ENCODE measurements at places on chromosomes 5 and 9.

- DNase-seq, result no peak
Observed at GRCh38 chr5:138898742-138899141, 23.6 kb upstream of the LRRTM2 start.

DNA sequence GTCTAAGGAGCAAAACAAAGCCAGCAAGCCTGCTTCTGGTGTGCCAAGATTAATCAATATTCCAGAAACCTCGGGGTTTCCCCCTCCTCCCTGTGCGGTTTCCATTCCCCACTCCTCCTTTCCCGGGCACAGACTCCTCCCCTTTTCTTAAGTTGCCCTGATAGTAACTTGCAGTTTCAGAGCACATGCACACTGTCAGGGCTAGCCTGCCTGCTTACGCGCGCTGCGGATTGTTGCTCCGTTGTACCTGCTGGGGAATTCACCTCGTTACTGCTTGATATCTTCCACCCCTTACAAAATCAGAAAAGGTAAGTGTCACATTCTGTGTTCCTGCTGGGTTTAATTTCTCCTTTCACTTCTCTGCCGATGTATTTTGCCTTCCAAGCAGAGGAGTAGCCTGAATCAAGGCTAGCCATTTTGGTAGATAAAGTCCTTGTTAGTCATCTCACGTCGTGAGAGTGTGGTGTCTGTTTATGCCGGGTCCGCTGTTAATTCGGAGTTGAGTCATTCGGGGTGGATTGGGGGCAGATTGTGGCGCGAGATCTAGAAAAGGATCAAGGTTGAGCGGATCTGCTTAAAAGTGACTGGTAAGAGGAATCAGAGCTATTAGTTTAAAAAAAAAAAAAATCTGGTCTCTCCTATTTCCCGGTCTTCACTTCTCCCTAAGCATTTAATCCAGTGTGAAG is at the start of gene SLC1A3:
SLC1A3 (plus strand) TSS at position 179 of the 686 bp plus-strand sequence. CDS start 1,818 bp downstream, outside the sequence.
- DNase-seq, result peak; percentile 68

DNA sequence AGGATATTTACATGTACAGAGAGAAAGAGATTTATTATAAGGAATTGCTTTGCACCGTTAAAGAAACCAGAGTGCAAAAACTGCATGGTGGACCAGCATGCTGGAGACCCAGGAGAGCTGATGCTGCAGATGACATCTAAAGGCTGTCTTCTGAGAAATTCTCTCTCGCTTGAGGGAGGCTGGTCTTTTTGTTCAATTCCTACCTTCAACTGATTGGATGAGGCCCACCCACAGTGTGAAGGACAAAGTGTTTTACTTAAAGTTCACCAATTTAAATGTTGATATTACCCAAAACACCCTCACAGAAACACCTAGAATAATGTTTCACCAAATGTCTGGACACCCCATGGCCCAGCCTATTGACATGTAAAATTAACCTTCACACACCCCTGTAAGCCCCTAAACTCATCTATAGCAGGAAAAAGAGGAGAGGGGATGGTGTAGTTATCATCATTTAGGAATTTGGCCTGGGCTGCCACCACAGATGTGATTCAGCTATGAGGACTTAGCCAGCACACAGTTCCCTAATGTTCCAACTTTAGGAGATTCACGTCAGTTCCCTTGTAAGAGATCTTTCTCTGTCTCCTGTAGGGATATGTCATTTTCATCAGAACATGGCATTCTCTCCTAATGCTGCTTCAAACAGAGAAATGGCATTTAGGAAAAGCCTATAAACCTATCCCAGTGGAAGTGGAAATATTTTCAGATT is 358.2 kb upstream of the TLE4 start:
- peak; percentile 70 for DNase-seq

- DNase-seq, result no peak
Observed at GRCh38 chr5:99694884-99695283, 766.1 kb upstream of the CHD1 start.

GRCh38 chr9:27924502-27924901 is 351.2 kb upstream of the C9orf72 start:
- DNase-seq, result no peak

- DNase-seq, result no peak
Observed at GRCh38 chr5:74205767-74206578, 434.6 kb downstream of the ENC1 start.

- peak; percentile 75 for DNase-seq
Observed at GRCh38 chr5:15943487-15943886, 236.1 kb downstream of the MARCHF11 start.

DNA sequence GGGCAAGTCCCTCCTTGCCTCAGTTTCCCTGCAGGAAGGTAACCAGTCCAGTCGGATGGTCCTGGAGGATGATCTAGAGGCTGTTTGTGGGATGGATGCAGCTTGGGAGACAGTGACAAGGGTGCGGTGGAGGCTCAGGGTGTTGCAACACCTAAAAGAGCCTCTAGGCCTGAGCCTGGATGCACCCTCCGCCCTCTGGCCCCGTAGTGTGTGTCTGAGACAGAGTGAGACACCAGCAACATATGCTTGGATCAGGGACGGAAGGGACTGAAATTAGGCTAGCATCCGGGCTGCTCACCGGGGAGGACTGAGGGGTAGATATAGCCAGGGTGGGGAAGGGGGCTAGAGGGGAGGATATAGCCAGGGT is 1.1 kb downstream of the CRAT start:
- DNase-seq, result no peak

- DNase-seq, result peak; percentile 91
Observed at GRCh38 chr9:110835404-110835803, 166.8 kb downstream of the MUSK start.

GRCh38 chr5:103849934-103850333 is 287.3 kb upstream of the NUDT12 start:
- DNase-seq, result peak; percentile 91
